Endodermal cell (in vitro differentiated cells): ENCODE measurements at places on chromosomes 12 and 14. TPM values are rescaled to one million over a fixed set of nuclear protein-coding genes. Genes with fewer than 3 reads are reported as not detected.

Gene CCDC177
- 4.6 to 6.2 TPM (median 5.8 TPM) in 3 replicates for total RNA-seq

GRCh38 chr12:46811185-46811584 lies 14.6 kb downstream of the SLC38A4 start:
- no peak for DNase-seq

- DNase-seq, result peak; percentile 86
Observed at GRCh38 chr12:7994731-7995205, 37.7 kb upstream of the FOXJ2 start.

- DNase-seq, result no peak
Observed at GRCh38 chr14:61429316-61429715, 107.9 kb downstream of the PRKCH start.

DNA sequence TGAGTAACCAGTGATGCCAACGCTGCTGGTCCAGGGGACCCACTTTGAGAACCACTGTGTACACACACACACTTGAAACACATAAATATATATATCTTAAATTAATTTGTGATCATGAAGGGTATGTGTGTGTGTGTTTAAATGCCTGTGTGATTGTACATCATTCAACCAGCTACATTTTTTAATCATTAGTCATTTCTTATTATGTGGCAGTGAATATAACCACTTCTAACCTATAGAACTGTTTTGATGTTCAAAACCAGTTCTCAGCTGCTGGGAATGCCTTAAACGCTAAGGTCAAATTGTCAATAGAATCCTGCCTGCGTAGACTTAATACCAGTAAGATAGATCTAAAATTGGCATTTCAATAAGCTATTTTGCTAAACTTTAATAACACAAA lies 330.0 kb downstream of the SYT1 start:
- DNase-seq, result no peak
